ENCODE measurements at places on chromosomes 4 and X.

GRCh38 chr4:57490520-57491255 lies 380.5 kb upstream of the IGFBP7 start:
- peaks cover 45% of the 10 kb centered on the region for H3K27me3 ChIP-seq
- H3K36me3 ChIP-seq = no peaks in the 10 kb centered on the region
- no peak overlapping the region for H3K27ac ChIP-seq
- no peak overlapping the region for H3K4me3 ChIP-seq
- DNase-seq = peak; percentile 44
- H3K4me1 ChIP-seq = no peaks in the 10 kb centered on the region

DNA sequence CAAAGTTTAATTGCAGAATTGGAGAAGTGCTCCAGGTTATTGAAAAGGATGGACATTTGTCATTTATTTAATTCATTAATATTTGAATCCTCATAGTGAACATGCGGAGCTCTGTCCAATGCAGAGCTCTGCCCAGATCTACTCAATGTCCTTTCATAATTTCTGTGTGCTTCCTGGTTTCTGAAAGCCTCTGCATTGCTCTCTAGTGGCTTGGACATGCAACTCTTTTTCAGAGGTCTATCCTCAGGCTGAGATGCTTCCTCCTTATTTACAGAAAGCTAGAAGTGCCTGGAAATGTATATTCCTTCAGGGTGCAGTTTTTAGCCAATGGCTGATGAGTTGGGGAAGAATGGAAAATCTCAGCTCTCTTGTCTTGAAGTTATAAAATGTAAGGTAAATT lies 786.1 kb upstream of the AADAT start:
- no peak overlapping the region for H3K27ac ChIP-seq
- no peaks in the 10 kb centered on the region for H3K4me1 ChIP-seq
- DNase-seq = peak; percentile 27
- H3K27me3 ChIP-seq = no peaks in the 10 kb centered on the region

- peaks cover 10% of the 10 kb centered on the region for H3K4me1 ChIP-seq
- no peak overlapping the region for H3K4me3 ChIP-seq
- peak; percentile 52 for DNase-seq
Observed at GRCh38 chrX:71917621-71918343, 7.1 kb downstream of the NHSL2 start.

DNA sequence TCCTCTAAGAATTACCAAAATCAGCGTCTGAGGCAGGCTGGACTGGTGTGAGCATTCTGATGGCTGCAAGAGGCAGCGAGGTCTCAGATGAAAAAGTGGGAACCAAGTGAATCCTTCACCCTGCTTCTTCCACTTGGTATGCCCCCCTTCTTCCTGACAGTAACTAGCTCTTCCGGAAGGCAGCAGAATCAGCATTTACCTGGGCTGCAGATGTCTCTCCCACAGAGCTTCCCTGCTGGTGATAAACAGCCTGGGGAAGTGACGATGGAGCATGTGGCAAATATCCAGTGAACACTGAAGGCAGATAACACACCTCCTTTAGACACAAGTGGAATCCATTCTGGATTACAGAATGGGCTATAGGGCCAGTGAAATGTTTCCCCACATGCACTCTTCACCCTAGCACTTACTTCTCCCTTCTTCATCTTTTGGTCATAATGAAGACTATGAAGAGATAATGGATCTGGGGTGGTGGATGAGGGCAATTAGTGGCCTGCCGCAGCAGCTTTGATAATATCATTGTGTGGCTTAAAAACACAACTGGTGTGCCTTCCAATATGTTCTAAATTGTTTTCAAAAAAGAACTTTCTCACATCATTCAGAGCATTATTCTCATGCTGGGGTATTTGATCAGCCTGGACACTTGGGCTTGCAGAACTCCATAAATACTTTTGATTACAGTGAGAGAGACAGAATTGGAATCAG lies 60.8 kb upstream of the TBC1D9 start:
- H3K27me3 ChIP-seq = peaks cover 4% of the 10 kb centered on the region
- no peak overlapping the region for H3K27ac ChIP-seq
- no peaks in the 10 kb centered on the region for H3K36me3 ChIP-seq
- DNase-seq = no peak
- no peaks in the 10 kb centered on the region for H3K4me1 ChIP-seq
- no peak overlapping the region for H3K4me3 ChIP-seq

DNA sequence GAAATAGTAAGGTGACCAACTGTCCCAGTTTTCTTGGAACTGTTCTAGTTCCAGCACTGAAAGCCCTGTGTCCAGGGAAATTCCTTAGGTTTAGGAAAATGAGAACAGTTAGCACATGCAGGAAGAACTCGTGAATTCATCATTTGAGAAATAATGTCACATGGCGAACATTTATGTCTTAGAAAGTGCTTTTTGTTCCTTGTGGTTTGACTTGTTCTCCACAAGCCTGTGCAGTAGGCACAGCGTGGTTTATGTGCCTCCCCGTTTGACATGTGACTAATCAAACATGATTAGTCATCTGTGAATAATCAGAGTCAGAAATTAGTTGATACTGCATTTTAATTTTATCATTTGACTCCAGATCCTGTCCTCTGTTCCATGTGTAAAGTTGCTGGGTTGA lies 556.0 kb upstream of the CPEB2 start:
- DNase-seq = peak; percentile 60
- no peaks in the 10 kb centered on the region for H3K27me3 ChIP-seq
- H3K4me1 ChIP-seq = peaks cover 9% of the 10 kb centered on the region
- no peaks in the 10 kb centered on the region for H3K36me3 ChIP-seq
- H3K4me3 ChIP-seq = no peak overlapping the region
- H3K27ac ChIP-seq = peak overlapping the region; percentile 65
